T-helper 9 cell (primary cell): ENCODE measurements at places on chromosomes 3 and 15.

DNA sequence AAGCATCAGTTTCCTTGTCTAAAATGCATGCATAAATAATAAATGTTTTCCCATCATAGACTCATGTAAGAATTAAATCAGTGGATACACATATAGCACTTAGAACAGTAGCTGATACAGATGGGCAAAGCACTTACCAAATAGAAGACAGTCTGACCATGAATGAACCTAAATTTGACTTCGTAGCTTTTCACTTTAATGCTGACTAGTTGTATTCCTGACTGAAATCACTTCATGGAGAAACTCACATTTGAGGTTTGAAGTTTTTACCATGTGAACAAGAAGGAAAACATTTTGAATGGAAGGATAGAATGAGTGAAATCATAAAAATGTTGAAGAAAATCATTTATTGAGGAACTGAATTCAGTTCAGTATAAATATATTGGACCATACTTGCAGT lies 68.8 kb upstream of the TMCO5A start:
- no peak for DNase-seq

- no peak for DNase-seq
These were observed 7.0 kb upstream of the RNF111 start for GRCh38 chr15:58980351-58980939.

DNA sequence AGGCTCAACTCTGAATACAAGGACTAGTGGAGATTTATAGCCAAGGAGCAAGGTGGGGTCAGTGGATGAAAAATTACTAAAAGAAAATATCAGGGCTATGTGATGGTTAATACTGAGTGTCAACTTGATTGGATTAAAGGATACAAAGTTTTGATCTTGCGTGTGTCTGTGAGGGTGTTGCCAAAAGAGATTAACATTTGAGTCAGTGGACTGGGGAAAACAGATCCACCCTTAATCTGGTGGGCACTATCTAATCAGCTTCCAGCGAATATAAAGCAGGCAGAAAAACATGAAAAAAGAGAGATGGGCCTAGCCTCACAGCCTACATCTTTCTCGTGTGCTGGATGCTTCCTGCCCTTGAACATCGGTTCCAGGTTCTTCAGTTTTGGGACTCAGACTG lies 14.4 kb upstream of the SENP7 start:
- DNase-seq: no peak

- DNase-seq: no peak
These were observed 3.7 kb upstream of the TIPARP start for GRCh38 chr3:156670652-156671051.

GRCh38 chr3:288417-288816 lies 91.9 kb downstream of the CHL1 start:
- no peak for DNase-seq

DNA sequence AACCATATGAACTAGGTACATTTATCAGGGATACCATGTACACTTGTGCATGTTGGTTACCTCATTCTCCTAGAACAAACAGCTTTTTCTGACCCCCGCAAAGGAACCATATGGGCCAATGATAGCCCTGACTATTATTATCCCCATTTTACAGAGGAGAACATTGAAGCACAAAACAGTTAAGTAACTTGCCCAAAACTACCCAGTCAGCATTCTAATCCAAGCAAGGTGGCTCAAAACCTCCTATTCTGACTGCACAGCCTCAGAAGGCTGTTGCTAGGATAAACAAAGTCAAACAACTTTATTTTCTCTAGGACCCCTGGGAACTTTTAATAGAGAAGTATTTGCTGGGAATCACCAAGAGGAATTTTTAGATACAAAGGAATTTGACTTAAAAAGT lies 36.7 kb downstream of the CFAP44 start:
- no peak for DNase-seq

- DNase-seq: no peak
These were observed 83.7 kb downstream of the ARNT2 start for GRCh38 chr15:80487839-80488390.

DNA sequence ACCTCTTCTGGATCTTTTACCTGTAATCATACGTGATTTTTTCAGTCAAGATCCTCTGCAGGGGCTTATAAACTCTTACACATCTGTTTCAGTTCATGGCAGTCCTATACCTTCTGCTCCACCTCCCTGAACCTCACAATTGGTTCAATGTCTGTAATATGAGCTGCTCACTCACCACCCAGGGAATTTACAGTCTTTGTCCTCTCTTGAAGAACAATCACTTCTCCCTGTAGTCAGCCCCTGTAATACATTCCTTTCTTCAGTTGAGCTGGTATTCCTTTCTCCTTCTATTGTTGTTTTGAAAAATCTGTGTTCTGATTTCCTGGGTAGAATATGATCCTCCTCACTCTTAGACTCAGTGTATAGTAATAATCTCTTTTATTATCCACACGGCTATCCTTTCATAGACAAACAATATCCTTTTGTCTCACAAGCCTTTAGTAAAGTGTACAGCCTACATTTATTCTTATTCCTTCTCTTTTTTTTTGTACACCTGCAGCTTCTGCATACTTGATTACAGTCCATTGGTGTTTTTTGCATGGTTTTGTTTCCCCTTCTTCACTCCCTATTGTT lies 101.8 kb downstream of the NECTIN3 start:
- DNase-seq: no peak

GRCh38 chr3:161991901-161992540 lies 495.4 kb downstream of the OTOL1 start:
- no peak for DNase-seq

DNA sequence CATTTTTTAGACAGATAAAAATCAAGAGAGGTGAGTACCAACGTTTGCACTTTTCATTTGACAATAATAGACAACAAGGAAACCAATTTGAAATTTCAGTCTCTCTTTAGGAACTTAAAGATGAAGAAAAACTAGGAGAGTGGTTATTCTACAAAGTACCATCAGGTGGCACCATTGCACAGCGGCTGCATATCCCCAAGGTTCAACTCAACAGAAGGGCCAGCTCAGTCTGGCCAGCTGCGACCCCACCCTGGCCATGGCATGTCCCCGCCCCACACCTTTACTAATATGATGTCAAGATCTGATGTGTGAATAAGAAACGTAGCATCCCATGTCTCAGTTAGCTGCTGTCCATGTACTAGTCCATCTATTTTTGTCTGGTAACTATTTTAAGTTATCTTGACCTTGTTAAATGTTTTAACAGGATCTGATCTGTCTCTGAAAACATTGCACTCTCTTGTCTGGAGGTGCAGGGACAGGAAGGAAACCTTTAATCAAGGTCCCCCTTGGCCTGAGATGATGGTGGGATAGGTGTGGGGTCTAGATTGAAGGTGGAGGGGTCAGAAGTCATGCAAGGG lies 35.5 kb upstream of the CGNL1 start:
- DNase-seq: no peak

GRCh38 chr3:13419505-13420044 lies 547 bp downstream of the NUP210 start:
- peak; percentile 47 for DNase-seq

- no peak for DNase-seq
These were observed 660.0 kb upstream of the CCDC54 start for GRCh38 chr3:106717178-106717780.

- no peak for DNase-seq
These were observed 453.1 kb downstream of the EPHA3 start for GRCh38 chr3:89560568-89560967.

GRCh38 chr3:124059580-124059979 lies 67.7 kb upstream of the ROPN1 start:
- no peak for DNase-seq

DNA sequence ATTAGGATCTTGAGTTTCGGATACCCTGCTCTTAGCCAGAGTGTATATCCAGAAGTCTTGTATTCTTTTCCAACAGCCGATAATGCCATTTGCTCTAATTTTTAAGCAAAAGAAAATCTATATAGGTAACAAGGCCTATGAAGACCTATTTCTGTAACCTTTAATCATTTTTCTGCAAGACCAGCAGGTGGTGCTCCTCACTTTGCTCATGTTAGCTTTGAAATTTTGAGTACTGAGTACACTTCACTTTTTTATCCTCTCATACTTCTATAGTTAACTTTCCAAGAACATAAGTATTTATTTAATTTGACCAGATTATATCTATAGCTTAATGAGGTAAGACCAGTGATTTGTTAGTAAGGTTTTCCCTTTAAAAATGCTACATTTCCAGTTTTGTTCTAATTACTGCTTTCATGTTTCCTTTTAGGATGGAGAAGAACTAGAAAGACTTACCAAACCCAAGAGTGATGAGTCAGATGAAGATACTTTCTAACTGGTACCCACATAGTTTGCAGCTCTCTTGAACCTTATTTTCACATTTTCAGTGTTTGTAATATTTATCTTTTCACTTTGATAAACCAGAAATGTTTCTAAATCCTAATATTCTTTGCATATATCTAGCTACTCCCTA lies 20.5 kb downstream of the SLC35A5 start:
- DNase-seq: no peak

GRCh38 chr15:41160639-41161315 lies 44.7 kb upstream of the INO80 start:
- no peak for DNase-seq

- no peak for DNase-seq
These were observed 26.2 kb downstream of the UBE2Q2 start for GRCh38 chr15:75869446-75869845.

DNA sequence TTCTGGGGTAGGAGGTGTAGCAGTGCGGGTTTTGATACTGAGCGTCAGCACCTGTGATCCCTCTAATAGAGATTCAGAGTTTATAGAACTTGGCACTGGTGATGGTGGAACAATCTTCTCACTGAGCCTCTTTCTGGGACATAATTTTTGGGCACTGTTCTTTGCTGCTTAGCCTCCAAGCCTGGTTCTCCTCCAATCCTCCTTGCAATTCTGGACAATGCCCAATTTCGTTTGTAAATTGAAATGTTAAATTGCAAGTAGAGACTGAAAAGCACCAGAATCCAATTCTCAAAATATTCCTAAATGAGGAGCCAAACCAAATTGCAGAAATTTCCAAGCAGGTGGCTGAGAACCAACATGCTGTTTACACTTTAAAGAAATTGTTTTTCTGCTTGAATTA lies 149.8 kb upstream of the ABI3BP start:
- DNase-seq: no peak

- DNase-seq: no peak
These were observed 280.8 kb upstream of the UBE2E2 start for GRCh38 chr3:22922317-22922716.

DNA sequence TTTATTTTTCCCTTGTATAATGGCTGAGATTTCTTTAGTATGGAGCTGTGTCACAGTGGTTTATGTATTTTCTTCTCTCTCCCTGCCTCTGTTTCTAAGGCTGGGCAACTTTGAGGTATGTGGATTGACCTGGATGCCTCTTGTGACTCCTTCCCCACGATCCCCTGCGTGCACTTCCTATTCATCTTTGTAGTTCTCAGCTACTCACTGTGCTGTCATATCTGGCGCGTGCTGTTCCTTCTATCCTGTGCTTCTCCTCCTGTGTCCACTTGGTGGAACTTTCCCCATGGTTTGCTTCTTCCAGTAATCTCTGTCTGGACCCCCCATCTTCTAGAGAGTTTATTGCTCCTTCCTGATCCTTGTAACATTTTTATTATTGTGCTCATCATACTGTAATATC lies 97.3 kb downstream of the AKAP13 start:
- no peak for DNase-seq

DNA sequence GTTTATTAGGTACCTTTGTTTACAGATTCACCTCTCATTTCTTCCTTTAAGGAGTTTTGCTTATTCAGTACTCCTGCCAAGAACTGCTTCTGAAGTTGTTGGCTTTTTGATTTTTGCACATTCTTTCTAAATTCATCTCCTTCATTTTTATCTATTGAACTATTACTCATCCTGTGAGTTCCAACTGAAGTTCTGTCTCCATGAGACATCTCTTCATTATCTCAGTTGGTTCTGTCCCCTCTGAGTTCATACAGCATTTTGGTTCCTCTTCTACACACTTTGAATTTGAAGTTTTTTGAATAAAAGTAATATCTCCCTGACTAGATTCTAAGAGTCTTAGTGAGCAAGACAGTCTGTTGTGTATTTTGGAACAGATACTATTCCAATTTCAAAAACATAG lies 299.7 kb downstream of the OTOL1 start:
- DNase-seq: no peak

DNA sequence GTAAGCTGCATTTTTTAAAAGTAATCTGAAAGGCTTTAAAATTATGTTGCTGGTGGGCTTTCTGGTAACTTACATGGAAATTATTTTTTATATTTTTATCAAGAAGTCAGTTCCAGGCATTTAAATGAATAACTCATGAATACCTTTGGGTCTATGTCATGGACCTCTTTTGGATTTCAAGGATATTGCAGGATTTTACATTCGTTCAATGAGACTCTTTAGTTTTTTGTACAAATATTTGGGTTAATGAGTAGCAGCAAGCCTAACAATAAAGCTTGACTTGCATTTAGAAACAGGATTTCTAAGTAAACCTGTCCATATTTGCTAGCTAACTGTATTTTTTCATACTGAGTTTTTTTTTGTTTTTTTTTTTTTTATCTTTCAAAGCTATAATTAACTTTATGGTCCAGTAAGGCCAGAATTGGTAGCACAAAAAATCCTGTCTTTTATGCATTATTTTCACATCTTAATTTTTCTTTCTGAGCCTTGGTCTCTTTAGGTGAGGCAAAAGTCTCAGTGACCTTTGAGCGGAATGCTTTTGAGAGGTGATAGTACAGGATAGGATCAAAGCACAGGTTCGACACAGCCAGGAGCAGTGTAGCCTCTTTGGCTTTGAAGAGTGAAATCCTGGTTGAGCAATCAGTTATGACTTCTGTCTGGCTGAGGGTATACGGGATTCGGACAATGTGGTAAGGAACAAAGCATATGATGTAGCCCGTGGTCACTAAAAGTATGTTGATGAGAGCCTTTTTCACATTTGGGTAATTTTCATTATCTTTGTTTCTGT lies 4.8 kb downstream of the GPR171 start:
- no peak for DNase-seq

- no peak for DNase-seq
These were observed 499.6 kb upstream of the KCNMB2 start for GRCh38 chr3:178036451-178037144.

DNA sequence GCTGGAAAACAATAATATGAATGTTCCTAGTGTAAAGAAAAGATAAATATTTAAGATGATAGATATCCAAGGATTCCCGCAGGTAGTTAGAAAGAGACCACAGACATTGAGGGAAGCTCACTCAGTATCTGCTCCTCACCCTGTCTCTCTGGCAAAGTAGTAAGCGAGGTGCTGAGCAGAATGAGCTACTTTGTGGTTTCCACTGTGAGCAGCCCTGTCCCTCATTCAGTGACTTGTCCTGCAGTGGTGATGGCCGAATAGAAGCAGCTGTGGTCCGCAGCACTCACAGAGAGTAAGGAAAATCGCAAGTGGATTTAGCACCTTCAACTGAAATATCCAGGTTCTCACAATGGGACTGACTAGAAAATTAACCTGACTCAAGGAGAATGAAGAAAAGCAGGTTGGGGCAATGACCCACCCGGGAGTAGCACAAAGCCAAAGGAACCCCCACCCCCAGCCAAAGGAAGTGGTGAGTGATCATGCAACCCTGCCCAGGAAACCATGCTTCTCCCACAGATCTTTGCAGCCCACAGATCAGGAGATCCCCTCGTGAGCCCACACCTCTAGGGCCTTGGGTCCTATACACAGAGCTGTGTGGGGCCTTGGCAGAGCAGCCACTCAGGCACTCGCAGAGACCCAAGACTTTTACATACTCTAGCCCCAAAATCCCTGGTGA lies 21.8 kb upstream of the SLC25A38 start:
- DNase-seq: peak; percentile 22
